Spinal cord (tissue), 10 donors: ENCODE measurements at places on chromosomes 16 and 17. TPM values are rescaled to one million over a fixed set of nuclear protein-coding genes. Genes with fewer than 3 reads are reported as not detected.

Gene HBA2
- 1,794 TPM for polyA plus RNA-seq

Gene ADAD2
- polyA plus RNA-seq: 0.51 TPM

Gene MTSS2
- 345 TPM for polyA plus RNA-seq

Gene PLA2G10
- 0.39 TPM for polyA plus RNA-seq

Gene ZP2
- not detected for polyA plus RNA-seq

Gene SHBG
- polyA plus RNA-seq: 1.0 TPM

Gene CDT1
- 13.9 TPM for polyA plus RNA-seq

Gene KRT24
- polyA plus RNA-seq: not detected

Gene GDPD3
- 6.8 TPM for polyA plus RNA-seq

Gene KRT12
- not detected for polyA plus RNA-seq

Gene KCNJ12
- polyA plus RNA-seq: 2.6 TPM

Gene PPP1R27
- polyA plus RNA-seq: 0.18 TPM

Gene CCL4
- 8.4 TPM for polyA plus RNA-seq
